GM23338 (cell line): ENCODE measurements at places on chromosomes 12 and 14.

DNA sequence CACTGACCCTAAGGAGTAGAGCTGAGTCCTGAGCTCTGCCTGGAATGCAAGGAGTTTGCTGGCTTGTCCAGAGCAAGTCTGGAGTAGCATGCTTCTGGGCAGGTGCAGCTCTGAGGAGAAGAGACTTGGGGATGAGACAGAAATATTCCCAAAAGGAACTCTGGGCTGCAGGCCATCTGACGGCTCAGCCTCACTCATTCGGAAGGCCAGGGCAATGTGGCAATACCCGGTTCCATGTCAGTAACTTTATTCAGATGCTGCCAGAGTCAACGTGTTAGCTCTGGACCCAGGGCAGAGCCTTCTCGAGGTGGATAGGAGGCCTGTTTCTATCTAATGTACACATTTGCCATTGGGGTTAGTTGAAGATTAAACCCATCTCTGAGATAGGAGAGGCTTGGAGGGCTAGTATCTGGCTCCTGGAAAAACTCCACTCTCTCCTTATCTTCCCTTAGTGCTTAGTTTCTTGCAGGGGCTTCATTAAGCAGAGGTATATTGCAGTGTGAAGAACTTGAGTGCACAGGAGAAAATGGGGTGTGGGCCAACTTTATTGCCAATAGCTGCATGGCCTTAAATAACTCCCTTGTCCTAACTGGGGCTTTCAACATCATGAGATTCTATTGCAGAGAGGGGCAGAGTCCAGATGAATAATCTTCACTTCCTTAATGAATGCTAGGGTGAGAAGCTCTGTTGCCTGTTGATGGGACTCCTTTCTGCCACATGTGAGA, 65.6 kb downstream of the NTF3 start:
- DNase-seq = no peak

DNA sequence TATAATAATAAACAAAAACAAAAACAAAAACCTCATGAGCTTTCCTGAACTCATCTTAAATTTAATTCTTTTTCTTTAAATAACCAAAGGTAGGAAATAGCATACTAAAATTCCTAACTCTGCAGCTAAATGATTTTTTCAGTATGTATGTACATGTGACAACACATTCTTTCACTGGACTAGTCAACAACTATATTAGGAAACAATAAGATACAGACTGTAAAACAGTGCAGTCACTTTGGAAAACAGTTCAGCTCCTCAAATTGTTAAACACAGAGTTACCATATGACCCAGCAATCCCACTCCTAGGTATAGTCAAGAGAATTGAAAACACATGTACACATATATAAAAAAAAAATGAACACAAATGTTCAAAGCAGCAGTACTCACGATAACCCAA, 64.7 kb downstream of the SPPL3 start:
- DNase-seq = no peak

DNA sequence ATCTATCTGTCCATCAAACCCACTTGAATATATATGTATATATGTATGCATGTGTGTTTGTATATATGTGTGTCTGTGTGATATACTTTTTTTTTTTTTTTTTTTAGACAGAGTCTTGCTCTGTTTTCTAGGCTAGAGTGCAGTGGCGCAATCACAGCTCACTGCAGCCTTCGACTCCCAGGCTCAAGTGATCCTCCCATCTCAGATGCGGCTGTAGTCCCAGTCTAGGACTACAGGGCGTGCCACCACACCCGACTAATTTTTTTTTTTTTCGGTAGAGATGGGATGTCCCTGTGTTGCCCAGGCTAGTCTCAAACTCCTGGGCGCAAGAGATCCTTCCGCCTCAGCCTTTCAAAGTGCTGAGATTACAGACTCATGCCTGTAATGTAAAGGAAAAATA, 13.0 kb upstream of the APOBEC1 start:
- no peak for DNase-seq

DNA sequence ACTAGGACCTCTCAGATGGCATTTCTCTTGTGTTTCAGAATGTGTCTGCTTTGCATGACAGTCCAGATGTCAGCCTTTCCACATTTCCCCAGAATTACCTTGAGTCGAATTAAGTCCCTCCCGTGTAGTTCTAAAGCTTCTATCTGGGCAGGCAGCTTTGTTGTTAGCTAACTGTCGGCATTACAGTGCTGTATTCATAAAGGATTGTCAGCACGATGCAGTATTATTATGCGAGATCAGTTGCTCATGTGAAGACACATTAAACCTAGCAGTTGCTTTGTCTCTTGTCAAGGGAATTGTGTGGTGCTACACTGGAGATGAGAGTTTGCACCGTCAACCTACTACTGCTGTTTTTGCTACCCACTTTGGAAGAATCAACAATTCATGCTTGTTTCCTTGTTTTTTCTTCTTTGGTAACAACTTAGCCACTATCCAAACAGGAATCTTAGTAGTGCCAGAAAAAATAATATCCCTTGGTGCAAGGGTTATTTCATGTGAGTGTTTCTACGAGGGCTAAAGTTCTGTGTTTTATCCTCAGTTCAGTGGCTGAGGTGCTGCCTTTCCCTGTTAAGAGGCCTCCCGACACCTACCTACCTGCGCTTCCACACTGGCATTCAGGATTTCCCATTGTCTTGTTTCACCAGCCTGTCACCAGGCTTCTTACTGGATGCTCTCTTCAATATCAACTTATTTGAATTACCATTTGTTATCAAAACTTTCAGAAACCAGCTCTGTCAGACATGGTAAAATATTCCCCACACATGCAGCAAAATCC, 297.9 kb upstream of the G2E3 start:
- DNase-seq = peak; percentile 30

DNA sequence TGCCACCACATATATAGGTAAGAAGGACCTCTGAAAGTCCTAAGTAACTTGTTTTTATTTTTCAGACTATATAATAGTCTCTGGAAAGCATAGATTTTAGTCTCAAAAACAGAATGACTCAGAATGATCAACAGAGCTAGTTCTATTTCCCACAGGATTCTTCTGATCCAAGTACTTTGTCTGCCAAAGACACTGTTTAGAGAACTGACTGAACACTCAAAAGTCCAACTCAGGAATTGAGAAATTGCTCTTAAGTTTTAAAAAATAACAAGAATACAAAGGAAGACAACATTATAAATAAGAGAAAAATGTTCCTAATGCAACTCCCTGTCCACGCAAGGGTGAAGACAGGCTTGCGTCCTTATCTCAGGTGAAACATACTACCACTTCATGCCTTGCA, 29.0 kb downstream of the LGMN start:
- no peak for DNase-seq

- no peak for DNase-seq
Measured at GRCh38 chr12:119826661-119827445, 50.3 kb downstream of the CIT start.
